Right renal cortex interstitium (tissue), 3 donors: ENCODE measurements at places on chromosomes 1 and 21.

GRCh38 chr1:231032963-231033362 is 7.1 kb downstream of the FAM89A start:
- no peak for DNase-seq

DNA sequence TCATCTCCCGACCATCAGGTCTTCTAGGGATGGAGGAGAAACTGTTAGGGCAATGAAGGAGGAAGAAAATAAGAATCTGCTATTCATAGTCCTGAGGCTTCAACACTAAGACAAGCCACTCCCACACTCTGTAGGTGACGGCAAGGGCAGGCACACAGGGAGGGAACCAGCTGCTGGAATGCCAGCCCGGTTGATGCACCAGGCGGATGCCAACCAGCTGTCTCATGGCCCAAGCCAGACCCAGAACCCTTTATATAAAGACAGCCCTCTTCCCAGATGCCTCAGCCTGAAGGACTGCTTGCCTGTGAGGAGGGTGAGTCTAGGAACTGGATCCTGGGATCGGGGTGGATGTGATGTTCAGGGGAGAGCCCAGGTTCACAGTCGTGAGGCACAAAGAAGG is at the start of gene KPRP:
Gene KPRP, plus strand, starts transcription at position 279 of the 400 bp plus-strand sequence. CDS start 1,564 bp downstream, outside the sequence.
- DNase-seq = no peak

DNA sequence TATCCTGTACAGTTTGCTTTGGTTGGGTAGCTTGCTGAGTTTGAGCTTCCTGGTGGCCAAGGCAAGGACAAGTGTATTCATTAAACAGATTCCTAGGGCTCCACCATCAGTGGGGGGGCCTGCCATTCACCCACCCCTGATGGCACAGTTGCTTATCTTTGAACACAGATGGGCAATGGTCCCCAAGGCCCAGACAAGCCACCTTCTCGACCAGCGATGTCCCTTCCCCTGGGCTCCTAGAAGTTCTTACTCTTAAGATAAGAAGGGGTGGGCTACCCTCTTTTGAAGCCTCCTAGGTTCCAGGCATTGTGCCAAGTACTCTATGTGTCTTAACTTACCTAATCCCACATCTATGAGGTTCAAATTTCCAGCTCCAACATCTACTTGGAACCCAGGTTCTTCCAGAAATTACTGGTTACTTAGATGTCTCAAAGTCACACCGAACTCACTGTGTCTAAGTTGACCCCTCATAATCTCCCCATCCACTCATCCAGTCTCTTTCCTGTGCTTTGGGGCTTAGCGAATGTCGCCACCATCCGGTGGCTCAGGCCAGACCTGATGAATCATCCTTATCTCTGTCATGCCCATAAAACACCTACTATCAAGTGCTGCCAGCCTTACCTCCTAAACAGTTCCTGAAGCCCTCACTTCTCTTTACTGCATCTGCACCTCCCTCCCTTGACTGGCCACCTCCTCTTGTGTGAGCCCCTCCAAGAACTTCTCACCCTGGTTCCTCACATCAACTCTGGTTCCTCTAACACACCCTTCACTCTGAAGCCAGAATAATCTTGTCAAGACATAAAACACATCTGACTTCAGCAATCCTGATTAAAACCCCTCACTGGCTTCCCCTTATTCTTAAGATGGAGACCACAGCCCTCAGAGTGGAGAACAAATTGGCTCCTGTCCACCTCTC is 50.1 kb downstream of the KLHDC7A start:
- no peak for DNase-seq

DNA sequence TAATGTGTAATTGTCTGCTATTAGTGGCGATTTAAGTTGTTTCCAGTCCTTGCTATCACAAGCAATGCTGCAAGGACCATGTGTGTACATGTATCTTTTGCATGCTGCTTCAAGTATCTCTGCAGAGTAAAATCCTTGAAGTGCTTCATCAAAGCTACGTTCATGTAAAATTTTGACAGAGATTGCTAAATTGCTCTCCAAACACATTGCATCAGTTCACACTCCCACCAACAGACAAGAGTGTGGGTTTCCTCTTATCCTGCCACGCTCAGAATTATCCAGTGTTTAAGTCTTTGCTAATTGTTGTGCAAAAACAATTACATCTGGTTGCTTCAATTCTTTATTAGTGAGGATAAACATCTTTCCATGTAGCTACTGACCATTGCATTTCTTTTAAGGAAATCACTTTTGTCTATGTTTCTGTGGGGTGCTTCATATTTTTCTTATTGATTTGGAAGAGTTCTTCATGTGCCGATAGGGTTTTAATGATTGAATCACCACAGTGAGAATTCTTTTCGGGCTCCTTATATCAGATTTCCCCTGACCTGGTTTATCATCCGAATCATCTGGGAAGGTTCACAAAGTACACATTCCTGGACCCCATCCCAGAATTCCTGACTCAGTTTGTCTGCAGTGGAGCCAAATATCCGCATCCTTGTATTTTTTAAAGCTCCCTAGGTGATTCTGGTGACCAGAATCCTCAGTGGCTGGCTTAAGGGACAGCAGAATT is 56.3 kb upstream of the GALNT2 start:
- DNase-seq = no peak

DNA sequence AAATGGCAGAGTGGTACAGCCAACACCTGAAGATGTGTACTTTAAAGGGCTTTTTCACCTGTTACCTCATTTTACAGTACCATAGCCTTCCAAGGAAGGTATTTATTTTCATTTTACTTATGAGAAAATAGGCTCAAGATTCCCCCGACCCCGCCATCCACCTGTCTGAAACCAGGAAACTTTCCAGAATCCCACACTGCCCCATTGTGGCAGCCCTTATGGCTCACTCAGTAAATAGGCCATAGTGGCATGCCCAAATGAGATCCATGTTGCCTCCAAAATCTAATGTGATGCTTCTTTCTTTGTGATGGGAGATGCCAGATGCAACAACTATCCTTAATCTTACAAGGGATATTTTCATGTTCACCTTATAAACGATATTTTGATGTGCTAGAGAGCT is 97.8 kb downstream of the EBNA1BP2 start:
- DNase-seq = no peak

DNA sequence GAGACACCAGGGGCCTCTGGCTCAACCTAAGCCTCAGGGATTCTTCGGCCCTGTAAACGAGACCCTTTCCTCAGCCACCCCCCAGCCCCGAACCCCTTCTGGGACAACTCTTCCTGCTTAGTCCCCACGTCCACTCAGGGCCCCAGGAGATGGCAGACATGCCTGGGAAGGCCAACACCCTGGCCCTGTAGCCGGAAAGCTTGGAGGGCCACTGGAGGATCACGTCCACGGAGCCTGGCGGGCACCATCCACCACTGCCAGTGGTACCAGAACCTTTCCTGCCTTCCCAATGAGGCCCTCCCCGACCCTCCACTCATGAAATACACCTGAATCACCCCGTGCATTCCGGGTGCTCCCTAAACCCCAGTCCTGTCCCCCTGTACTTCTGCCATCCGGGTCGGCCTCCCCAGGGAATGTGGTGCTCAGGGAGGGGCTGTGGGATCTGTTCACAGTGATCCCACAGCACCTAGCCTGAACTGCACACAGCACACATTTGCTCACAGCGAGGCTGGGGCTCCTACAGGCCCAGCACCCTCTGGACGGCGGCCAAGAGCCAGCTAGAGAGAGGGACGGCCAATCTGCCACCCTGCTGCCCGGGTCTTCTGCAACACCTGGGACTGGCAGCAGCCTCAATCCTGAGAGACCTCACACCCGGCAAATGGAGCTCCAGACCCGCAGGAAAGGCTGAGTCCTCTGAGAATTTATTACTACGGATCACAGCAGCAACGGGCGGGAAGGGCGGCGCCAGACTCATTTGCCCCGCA is 1.8 kb downstream of the AURKAIP1 start:
- DNase-seq = no peak

DNA sequence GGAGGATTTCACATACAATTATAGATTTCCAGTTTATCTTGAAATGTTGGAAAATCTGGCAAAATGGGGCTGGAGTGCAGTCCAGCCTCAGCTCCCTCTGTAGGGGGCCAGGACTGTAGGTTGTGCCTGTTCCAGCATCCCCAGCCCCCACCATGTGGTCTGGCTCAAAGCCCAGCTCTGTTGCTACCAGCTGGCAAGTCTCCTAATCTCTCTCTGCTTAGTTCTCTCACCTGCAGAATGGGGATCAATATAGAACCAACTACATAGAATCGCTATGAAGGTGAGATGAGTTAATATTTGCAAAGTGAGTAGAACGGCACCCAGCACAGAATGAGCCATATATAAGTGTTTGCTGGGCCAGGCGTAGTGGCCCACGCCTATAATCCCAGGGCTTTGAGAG is 50.0 kb upstream of the TARDBP start:
- no peak for DNase-seq

DNA sequence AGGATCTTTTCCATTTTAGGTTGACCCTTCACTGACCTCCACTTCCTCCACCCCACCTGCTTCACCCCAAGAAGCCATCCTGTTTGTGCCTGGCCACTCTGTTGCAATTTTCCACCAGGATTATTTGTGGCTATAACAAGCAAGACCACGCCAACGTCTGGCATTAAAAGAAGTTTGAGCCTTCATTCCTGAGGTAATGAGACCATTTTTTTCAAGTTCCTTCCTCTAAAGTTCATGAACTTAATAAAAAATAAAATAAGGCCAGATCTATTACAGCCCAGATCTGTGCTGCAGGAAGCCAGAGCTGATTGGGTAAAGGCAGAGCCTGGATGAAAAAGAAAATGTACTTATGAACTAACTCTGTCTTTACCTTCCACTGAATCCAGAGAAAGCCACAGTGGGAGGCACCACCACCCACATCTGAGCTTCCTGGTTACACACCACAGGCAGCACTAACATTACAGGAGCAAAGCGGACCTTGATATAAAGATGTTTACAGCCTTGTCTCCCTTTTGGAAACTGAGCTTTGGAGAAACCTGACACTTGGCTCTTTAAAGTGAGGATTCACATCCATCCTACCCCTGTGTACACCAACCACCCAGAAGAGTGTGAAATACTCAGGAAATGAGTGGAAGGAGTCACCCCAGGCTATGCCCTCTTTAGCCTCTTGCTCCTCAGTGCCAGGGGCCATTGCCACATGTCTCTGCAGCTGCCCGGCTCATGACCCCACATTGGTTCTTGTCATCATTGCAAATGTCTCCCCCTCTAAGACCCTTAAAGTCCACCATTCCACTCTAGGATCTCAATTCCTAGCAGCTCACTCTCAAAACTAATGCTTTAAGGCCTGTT is 293.6 kb downstream of the PLPP3 start:
- no peak for DNase-seq

DNA sequence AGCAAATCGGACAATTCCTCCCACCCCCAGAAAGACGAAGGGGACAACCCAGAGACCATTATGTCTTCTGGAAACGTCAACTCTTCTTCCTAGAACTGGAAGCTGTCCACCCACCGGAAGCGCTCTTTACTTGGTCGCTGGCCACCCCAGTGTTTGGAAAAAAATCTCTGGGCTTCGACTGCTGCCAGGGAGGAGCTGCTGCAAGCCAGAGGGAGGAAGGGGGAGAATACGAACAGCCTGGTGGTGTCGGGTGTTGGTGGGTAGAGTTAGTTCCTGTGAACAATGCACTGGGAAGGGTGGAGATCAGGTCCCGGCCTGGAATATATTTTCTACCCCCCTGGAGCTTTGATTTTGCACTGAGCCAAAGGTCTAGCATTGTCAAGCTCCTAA is 3.2 kb downstream of the S1PR1 start:
- DNase-seq = no peak

DNA sequence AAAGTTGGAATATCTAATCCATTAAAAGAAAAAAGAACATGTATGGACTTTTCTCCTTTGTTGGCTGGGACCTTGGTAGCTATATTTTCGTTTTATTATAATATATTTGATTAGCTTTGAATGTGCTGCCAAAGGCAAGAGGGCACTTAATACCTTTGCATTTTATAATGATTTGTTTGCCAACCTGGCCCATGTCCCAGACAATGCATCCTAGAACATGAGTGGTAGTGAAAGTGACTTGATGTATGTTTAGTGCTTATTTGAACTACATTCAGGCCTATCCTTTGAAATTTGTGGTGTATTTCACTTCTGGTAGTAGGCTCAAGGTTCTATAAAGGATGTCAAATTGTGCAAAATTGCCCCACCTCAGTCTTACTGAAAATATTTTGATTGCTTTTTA is 25.9 kb downstream of the CACHD1 start:
- DNase-seq = no peak

- DNase-seq = no peak
Observed at GRCh38 chr1:54548389-54549044, 489 bp downstream of the ACOT11 start.

- no peak for DNase-seq
Observed at GRCh38 chr1:111911061-111911460, 78.4 kb downstream of the KCND3 start.

DNA sequence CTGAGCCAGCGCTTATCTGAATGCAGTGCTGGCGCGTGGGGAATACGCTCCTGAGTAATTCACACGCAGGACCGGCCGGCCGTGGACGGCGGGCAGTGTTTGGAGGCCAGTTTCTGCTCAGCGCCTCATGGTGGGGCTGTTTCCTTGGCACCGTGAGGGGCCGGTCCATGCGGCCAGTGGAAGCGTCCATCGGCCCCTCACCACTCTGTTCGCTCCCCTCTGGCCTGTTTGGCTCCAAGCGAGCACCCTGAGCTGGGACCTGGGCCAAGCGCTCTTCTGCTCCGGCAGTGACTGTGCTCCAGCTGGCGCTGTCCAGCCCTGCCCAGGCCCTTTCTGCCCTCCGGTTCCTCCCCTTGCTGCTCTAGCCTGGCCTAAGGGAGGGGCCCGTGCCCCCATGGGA is 16.3 kb upstream of the PLCH2 start:
- no peak for DNase-seq

- no peak for DNase-seq
Observed at GRCh38 chr1:94246692-94247137, 9.3 kb upstream of the ARHGAP29 start.

DNA sequence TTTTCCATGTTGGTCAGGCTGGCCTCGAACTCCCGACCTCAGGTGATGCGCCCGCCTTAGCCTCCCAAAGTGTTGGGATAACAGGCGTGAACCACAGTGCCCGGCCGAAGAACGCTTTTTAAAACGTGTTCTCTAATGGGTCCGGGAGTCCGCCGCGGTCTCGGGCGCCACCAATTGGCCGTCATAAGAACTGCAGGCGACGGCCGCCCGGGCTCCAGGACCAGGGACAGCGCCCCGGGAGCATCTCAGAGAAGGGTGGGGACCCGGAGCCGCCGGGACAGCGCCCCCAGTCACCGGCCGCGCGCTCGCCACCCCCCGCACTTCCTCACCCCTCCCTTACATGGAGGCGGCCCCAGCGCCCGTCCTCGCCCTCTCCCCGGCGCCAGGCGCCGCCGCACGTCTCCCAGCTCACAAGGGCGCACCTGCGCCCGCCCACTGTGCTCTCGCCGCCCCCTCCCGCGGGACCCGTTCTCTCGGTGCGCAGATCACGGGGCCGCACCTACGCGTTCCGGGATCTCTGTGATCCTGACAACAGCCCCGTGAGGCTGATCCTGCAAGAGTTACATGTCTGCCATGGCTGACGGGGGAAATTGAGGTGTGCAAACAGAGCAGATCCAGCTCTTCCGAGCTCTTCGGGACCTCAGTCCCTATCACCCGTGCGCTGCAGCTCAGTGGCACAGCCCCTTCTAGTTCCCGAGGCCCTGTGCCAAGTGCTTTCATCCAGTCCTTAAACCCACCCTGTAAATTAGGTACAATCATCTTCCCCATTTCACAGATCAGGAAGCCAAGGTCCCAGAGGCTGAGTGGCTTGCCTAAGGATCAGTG is 9.8 kb downstream of the RAP1GAP start:
- DNase-seq = no peak
